ENCODE measurements at places on chromosomes 3 and 15.

- no peak for DNase-seq
Measured at GRCh38 chr3:5023777-5024346, 44.6 kb downstream of the BHLHE40 start.

DNA sequence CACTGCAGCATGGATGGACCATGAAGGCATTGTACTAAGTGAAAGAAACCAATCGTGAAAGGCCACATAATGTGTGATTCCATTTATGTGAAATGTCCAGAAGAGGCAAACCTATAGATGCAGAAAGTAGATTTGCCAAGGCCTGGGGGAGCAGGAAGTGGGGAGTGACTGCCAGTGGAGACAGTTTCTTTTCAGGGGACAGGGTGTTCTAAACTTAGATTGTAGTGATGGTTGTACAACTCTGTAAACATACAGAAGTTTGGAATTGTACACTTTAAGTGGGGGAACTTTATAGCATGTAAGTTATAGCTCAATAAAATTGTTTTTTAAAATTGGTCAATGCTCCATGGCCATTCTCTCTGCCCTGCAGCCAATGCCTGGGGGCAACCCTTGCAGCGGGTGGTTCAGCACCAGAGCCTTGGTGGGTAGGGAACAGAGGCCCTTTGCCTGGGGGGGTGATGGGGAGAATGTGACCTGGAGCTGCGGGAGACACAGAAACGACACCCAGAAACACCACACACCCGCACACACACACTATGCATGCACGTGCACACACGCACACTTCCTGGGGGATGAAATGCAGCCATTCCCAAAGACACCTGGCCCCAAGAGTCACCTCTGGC is 43.1 kb downstream of the DNAJB8 start:
- no peak for DNase-seq

DNA sequence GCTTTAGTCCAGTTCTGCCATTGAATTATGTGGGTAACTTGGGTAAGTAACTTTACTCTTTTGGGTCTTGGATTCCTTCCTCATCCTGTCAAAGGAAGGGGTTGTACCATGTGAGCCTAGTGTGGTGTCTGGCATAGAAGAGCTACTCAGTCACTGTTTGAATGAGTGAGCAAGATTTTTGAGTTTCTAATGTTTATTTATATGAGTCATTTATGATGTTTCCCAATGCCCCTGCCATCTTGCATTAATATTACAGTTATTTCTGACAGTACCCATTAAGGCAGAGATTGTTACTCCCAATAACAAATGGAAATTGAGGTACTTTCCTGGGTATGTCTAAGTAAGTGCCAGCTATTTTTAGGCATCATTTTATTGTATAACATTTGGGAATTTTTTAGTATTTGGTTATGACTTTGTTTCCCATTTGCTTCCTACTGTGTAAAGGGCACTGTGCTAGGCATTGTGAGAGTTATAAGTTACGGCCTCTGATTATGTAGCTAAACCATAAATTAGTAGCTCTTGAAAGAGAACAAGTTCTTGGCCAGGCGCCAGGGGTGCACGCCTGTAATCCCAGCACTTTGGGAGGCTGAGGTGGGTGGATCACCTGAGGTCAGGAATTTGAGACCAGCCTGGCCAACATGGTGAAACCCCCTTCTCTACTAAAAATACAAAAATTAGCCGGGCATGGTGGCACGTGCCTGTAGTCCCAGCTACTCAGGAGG is 23.5 kb downstream of the NR1D2 start:
- peak; percentile 37 for DNase-seq

DNA sequence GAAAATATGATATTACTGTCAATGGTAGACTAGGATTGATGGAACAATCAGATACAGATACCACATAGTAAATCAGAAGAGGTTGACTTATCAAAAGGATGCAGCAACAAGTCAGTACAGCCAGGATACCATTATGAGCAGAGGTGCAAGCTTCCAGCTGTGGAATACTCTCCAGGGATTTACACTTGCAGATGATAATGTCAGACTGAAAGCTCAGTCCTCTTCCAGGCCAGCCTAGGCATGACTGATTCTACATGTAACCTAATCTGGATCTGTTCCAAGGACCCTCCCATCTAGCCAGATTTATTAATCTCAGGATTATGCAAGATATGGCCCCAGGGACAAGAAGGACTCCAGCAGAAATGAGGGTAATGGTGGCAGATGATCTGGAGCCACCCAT is 8.2 kb downstream of the FILIP1L start:
- DNase-seq = no peak

- no peak for DNase-seq
Measured at GRCh38 chr3:128884992-128885391, 5.6 kb downstream of the ACAD9 start.

GRCh38 chr15:63348392-63348791 is 33.3 kb downstream of the CA12 start:
- peak; percentile 58 for DNase-seq

- DNase-seq = no peak
Measured at GRCh38 chr3:46509661-46510187, 11.9 kb downstream of the RTP3 start.

GRCh38 chr3:35707904-35708303 is 68.6 kb downstream of the ARPP21 start:
- no peak for DNase-seq

DNA sequence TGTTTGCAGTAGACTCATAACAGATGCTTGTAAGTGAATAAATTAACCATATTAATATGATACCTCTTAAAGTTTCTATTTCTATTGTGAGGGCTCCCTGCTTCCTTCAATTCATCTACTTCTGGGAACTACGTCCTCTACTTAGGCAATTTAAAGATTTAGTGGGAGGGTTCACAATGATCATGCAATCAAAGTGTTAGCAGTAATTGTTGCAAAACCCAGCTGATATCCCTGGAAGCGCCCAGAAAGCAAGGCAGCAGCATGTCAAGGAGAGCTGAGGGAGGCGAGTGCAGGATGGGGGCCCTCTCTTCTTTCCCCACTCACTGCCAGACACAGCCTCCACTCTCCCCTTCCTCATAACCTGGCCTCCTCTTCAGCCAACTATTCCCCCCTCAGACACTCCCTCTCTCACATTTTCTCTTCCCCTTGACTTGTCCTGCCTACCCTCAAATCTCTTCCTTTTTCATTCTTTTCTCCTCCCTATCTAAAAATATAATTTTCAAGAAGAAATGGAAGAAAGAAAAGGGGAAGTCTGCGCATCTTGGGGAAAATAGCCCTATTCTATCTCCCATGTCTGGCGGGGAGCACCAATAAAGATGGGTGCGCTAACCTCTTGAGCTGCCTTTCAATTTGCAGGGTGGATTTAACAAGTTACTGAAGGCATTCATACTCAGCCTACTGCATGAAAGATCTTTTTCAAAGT is 6.6 kb downstream of the TMEM212 start:
- DNase-seq = no peak

GRCh38 chr3:177468331-177468730 is 271.0 kb upstream of the TBL1XR1 start:
- no peak for DNase-seq

DNA sequence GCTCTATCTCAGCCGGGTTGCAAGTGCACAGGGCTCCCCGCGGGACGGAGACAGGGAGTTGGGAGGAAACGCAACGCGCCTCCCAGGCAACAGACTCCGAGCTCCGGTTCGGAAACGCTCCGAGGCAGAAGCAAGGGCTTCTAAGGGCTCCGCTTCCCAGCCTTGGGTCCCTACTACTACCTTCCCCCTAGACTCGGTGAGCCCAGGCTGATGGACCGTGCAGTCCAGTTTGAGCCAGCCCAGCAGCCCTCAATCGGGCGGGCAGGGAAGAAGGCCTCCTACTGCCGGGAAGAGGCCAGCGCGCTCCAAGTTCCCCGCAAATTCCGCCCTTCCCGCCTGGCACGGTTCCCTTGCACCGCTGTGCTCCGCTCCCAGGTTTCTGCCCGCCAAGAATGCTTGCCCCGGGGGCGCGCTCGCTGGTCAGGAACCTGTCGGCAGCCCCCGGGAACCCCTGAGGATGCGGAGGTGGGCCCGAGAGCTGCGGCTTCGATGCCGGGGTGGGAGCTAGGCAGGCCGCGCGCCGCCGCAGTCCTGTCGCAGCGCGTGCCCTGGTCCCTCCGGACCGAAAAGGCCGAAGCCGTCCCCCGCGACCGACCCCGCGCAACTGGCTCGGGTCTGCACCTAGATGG is 728 bp downstream of the TRANK1 start:
- DNase-seq = no peak

DNA sequence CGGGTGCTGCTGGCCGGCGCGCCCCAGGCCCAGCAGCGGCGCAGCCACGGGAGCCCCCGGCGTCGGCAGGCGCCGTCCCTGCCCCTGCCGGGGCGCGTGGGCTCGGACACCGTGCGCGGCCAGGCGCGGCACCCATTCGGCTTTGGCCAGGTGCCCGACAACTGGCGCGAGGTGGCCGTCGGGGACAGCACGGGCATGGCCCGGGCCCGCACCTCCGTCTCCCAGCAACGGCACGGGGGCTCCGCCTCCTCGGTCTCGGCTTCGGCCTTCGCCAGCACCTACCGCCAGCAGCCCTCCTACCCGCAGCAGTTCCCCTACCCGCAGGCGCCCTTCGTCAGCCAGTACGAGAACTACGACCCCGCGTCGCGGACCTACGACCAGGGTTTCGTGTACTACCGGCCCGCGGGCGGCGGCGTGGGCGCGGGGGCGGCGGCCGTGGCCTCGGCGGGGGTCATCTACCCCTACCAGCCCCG is 777 bp downstream of the LOXL1 start:
- no peak for DNase-seq

DNA sequence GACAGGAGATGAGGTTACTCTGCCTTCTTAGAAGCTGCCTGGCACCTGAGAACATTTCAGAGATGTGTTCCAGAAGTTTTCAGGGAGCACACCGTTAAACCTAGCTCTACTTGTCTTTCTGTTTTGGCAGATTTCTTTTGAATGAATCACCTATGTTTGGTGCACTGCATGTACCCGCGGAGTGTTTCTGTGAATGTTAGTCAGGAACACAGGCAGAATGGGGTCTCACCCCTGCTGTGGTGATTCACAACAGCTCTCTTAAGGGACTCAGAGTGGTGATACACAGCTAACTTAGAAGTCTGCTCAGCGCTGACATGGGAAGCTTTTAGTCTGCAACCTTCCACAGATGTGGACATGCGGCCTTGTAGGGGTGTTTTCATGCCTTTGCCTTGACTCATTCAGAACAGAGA is 24.0 kb downstream of the TSEN2 start:
- DNase-seq = peak; percentile 73

- no peak for DNase-seq
Measured at GRCh38 chr3:34856081-34856947, 783.0 kb upstream of the ARPP21 start.

DNA sequence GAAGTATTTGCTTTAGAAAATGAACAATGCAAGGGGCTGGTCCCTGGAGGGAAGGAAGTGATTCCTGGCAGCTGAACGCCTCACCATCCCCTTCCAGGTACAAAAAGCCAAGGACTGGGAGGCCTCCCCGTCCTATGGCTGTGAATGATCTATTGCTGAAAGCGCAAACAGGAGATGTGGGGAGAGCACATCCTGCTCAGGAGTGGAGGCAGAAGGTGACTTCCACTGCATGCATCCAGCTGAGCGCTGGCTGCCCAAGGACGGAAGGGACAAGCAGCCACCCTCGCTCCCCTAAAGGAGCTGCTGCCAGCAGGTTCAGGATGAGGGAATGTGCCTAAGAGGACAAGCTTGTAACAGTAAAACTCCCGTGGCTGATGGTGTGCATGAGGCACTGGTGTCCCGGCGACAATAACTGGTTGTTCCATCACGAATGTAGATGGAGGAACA is 41.4 kb downstream of the ABTB1 start:
- DNase-seq = no peak

GRCh38 chr15:62773369-62774165 is 269.0 kb upstream of the TPM1 start:
- no peak for DNase-seq

DNA sequence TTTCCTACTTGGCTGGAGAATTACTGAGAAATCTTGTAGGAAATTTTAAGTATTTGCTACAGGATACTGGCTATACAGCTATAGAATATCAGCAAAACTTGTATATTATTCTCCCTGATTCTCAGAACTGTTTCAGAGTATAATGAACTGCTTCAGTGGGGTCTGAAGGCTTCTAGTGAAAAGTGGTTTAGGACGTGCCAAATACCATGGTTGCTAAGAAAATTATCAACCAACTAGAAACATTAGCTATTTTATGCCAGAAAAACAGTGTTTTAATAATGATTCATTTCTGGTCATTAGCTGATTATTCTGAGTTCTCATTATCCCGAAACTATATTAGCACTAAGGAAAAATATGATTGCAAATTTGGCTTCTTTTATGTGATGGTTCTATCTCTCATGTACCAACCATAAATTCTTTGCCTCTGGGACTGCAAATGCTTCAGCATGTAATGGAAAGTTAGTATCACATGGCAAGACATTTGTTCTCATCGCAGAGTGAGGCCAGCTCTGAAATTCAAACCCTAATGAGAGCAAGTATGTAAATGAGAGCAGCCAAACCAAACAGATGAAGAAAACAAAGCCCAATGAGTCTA is 11.0 kb upstream of the TSC22D2 start:
- no peak for DNase-seq

DNA sequence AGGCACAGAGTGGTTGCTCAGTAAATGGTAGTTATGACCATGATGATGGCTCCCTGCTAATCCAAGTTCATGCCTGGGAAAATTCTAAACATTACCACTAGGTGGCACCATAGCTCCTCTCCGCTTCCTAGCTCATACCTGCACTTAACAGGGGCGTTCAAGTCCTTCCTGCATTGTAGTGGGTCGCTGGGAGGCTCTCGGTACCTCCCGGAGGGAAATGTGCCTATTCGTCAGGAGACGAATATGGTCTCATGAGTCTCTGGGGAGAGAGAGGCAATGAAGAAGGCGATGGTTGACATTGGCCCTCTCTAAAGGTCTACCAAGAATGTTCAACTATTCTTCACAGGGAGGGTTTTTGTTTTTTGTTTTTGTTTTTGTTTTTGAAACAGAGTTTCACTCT is 10.9 kb downstream of the MESP1 start:
- DNase-seq = no peak

DNA sequence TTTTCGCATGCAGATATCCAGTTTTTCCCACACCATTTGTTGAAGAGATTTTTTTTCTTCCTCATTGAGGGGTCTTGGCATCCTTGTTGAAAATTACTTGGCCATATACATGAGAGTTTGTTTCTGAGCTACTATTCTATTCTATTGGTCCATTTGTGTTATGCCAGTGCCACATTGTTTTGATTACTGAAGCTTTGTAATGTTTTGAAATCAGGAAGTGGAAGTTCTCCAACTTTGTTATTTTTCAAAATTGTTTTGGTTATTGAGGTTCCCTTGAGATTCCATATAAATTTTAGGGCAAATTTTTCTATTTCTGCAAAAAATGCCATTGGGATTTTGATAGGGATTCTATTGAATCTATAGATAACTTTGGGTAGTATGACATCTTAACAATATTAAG is 130.3 kb upstream of the PFN2 start:
- no peak for DNase-seq

- no peak for DNase-seq
Measured at GRCh38 chr3:58565621-58566397, 11.4 kb downstream of the FAM107A start.
